Stimulated activated CD8-positive, alpha-beta memory T cell treated with anti-CD3 and anti-CD28 coated beads, Interleukin-12 subunit alpha, Interleukin-12 subunit beta, amount 100 ng/mL, for 1 hour (primary cell): ENCODE measurements at places on chromosomes 12 and 14.

DNA sequence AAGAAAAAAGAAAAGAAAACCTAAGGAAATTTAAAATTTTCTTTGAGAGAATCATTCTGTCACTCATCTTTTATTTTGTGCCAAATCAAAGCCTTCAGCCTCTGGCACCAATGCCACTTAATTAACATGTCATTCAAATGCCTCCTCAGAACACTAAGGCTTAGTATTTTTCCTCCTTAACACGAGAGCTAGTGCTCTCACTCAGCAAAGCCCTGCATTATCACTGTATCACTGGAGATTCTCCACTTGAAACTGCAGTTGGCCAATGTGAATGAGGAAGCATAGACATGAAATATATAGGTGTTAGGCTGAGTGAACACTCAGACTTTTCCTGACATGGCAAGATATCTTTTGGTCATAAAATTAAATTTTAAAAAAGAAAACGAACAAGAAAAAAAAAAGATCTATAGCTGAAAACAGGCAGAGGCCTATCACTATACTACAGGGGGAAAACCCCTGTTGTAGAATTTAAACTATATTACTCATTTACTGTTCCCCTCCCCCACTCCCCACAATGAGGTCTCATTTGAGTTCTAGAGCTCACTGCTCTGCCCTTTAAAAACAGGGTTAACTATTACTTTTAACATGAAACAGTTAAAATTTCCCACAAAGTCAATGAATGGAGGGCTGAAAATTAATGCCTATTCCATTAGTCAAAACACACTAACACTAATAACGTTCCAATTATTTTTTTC lies 5.1 kb downstream of the MBIP start:
- no peak for DNase-seq

DNA sequence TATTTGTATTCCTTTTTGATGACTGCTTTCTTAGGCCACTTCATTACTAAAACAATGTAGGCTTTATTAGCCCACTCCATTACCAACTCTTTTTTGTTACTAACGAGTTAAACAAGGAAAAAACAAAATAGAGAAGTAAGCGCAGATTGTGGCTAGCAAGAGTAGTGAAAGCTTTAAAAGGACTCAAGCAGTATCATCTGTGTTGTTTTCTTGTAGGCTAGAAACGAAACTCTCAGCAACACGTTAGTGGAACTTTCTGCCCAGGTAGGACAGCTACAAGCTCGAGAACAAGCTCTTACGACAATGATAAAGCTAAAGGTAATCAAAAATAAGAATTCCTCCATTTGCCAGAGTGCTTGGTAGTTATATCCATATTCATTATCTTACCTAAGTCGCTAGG lies 11.1 kb downstream of the CCDC62 start:
- no peak for DNase-seq

DNA sequence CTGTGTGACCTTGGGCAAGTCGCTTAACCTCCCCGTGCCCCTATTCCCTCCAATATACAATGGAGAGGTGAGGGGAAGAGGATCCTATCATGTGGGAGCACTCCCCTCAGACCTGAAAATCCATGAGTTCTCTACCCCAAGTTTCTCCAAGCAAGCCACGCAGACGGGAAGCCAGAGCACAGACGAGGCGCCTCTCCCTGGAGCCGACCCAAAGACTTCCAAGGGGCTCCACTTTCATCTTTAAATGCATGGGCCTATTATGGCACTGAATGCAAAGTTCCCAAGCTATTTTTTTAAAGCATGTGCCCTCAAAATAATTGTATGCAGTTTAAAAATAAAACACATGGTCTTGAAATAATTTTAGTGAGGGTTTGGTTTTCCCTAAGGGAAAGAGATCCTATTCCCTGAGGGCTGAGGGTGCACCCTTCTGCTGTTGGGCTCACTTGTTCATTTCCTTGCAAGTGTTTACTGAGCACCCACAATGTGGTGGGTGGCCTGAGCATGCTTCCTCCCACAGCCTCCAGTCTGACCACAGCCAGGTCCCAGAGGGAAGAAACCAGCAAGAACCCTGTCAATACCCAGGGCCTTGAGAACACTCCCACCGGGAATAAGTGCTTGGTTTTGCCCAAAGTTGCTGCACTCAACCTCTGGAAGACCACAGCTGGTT lies 14.6 kb downstream of the CMKLR1 start:
- no peak for DNase-seq

DNA sequence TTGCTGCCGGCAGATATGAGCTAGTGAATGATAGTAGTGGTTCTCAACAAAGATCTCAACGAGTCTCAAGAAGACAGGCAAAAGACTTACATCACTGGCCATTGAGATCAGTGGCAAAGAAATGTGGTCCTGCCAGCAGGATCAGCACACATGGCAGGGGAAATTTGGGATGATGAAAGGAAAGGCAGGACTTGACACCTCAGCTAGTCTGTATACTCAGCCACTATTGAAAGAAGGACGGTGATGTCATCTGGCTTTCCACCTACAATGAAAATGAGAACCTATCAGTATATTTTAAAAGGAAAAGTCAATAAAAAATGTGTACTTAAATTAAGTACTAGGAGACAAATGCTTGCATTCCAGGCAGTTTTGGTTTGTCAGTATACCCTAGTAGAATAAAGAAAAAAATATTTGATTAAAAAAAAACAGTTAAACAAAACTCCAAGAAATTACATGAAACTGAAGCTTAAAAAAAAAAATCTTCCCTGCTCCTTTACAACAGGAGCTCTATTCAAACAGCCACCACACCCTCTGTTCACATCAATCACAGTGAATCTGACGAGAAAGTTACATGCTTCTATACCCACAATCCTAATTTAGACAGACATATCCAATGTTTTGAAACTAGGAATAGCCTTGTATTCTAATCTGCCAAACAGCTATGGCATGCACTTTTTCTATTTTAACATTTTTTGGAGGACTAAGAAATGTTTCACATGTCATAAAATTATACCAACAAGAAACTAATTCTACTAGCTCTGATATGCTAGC lies 34.9 kb downstream of the RAD9B start:
- DNase-seq = no peak

DNA sequence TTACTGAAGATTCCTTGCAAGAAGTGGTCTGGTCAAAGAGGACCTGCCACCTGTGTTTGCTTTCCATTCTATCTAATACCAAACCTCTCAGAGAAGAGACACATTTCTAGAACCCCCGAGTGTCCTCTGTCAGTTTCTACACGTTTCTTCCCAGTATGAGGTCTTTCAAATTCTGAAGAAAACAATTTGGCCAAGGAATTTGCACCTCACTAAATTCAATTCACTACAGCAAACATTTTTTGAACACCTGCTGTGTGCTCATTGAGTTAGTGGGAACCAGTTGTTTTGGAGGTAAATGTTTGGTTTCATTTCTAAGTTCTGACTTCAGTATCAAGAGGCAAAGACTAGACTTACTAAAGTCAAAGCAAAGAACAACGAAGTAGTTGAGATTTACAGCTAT lies 19.4 kb downstream of the GPR19 start:
- no peak for DNase-seq

DNA sequence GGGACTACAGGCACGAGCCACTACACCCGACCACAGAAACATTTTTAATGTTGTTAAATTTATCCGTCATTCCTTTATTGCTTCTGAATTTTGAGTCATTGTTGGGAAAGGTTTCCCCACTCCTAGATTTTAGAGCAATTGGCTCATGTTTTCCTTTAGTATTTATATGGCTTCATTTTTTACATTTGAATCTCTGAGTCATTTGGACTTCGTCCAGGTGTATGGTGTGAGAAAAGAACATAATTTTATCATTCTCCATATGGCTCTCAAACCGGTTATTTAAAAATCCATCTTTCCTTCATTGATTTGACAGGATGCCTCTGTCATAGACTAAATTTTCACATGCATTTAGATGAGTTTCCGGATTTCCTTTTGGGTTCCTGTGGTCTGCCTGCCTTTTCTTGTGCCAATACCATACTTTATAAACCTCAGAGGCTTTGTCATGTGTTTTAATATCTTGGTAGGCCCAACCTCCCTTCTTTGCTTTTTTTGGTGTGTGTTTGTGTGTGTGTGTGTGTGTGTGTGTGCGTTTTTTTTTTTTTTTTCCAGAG lies 30.9 kb downstream of the LRTM2 start:
- DNase-seq = no peak

- DNase-seq = no peak
These were observed 2.8 kb upstream of the PIWIL1 start for GRCh38 chr12:130334937-130335336.

- DNase-seq = no peak
These were observed 254.4 kb downstream of the FOXN3 start for GRCh38 chr14:89162586-89162985.

DNA sequence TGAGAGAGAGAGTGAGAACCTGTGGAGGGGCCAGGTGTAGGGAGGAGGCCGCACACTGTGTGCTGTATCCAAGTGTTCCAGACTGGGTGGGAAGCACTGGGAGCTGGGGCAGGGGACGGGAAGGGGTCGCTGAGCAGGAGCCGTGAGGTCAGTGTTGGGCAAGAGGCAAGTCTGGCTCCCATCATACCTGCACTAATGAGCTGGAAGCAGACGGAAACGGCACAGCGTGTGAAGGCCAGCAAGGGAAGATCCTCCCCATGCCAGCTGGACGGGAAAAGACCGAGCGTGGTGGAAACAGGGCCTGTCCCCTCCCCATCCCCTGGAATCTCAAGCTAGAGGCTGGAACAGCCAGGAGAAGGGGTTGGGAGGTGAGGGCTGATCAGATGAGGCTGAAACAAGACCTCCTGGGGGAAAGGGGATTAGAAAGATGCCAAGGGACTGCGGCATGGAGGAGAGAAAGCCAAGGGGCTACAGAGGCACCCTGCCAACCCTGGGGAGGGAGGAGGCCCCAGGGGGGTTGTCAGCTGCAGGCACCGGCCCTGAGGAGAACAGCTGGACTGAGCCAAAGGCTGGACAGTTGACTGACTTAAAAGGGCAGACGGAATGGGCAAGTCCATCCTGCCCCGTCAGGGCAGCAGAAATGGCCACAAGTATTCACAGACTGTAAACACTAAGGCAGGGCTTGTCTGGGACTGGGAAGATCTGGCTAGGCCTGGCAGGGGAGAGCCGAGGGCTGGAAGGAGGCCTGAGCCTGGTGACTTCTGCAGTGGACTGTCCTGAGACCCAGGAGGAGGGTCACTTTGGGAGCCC lies 19.0 kb upstream of the LTBP2 start:
- no peak for DNase-seq

GRCh38 chr12:93361151-93361919 lies 16.4 kb upstream of the NUDT4 start:
- DNase-seq = no peak
